ENCODE measurements at places on chromosomes 2 and 18.

DNA sequence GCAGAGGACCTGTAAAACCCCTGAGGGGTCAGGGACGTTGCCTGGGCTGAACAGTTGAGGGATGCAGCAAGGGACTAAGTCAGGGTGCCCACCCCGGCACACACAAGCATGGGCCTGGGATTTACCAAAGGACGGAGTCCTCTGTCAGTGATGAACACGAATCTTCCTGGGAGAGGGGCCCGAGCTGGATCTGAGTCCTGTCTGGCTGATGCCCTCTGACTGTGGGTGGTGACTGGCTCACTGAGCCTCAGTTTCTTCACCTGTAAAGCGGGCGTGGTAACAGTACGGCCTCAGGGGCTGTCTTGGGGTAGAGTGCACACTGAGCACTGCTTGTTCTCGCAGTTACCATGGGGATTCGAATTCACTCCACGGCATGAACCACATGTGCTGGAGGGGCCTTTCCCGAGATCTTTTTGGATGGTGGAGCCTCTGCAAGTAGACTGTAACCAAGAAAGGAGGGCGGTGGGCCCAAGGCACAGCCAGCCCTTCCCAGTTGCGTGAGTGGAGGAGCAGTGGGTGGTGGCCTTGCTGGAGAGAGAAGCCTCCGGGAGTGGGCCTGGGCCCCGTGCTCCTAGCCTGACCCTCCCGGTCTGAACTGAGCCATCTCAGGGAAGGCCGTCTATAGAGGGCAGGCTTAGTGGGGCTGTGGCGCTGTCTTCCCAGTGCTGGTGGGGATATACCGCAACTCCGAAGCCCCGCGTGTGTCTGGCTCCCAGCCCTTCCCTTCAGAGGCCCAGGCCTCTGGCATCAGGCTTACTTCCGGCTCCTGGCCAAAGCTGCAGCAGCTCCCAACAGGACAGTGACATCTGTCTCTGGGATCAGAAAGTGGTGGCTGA, 130.8 kb upstream of the HS6ST1 start:
- DNase-seq, result peak; percentile 61

GRCh38 chr2:225354281-225354774, 45.2 kb upstream of the NYAP2 start:
- no peak for DNase-seq

DNA sequence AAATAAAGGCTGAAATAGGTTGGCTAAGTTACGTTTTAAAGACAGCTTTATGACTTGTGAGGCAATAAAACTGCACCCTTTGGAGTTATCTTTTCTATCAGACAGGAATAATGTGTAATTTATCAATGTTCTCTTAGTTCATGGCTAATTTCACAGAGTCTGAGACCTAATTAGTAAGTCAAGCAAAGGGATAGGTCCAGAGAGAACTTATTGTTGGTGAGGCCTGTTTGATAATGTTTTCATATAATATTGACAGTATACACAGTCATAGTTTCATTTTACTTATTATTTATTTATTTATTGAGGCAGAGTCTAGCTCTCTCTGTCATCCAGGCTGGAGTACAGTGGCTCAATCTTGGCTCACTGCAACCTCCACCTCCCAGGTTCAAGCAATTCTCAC, 1.9 kb upstream of the IL36RN start:
- DNase-seq, result no peak

DNA sequence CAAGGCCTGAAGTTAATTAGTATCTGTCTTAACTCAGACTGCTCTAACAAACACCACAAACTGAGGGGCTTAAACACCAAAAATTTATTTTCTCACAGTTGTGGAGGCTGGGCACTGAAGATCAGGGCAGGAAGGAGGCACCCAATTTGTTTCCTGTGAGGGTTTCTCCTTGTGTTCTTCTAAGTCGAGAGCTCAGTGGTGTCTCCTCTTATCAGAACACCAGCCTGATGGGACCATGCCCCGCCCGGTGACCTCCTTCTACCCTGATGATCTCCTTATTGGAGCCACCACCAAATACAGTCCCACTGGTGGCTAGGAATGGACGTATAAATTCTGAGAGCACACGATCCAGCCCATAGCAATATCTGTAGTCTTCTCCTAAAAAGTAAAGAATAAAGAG, 20.5 kb downstream of the TMEM18 start:
- DNase-seq, result no peak

GRCh38 chr2:204824751-204825453, 279.6 kb downstream of the PARD3B start:
- no peak for DNase-seq

DNA sequence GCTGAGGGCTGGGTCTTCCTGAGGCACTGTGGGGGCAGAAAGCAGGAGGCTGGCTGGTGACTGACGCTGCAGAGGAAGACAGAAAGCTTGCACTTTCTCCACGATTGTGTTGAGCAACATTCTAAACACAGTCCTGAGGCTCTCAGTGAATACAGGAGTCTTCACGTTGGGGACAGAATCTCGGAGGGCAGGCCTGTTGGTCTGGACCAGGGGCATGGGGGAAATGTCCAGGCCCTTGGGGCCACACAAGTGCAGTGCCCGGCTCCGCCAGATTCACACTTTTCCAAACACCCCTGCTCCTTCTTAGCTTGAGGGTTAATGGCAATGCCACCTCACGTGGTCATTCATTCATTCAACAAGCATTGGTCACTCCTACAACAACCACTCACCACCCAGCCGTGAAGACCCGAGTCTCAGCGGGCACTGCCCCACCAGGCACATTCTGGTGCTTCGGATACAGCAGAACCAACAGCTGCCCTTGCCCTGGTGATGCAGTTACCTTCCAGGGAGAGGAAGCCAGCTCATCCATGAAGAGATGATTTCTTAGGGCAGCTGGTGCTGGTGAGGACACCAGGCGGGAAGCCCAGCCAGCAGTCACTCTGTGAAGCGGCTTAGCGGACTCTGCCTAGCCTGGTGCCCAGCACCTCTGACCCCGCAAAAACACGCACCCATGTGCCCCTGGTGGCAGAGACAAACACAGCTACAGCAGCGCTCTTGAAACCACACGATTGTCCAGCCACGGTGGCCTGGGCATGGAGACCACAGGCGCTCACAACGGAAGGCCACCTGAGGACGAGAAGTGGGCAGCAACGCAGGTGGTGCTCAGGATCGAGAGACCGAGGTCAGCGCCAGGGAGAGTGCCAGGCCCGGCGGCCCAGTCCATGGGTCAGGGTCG, 10.9 kb upstream of the GPC1 start:
- peak; percentile 7 for DNase-seq

DNA sequence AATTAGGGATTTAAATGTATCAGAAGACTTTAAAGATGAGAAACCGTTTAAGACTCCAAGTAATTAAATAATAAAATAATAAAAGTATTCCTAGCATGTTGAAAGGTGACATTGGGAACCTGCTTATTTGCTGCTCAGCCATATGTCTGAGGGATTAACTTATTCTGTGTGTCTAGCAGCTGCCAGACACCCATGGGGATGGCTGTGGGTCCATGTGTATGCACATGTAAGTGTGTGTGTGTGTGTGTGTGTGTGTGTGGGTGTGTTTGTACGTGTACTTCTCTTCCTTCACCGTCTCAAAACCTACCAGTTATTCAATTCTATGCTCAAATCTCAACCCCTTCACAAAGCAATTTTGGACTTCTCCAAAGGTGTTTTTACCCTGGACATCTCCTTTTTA, 124.5 kb downstream of the SETBP1 start:
- peak; percentile 72 for DNase-seq

GRCh38 chr2:113085542-113085941, 17.8 kb downstream of the IL1F10 start:
- no peak for DNase-seq

DNA sequence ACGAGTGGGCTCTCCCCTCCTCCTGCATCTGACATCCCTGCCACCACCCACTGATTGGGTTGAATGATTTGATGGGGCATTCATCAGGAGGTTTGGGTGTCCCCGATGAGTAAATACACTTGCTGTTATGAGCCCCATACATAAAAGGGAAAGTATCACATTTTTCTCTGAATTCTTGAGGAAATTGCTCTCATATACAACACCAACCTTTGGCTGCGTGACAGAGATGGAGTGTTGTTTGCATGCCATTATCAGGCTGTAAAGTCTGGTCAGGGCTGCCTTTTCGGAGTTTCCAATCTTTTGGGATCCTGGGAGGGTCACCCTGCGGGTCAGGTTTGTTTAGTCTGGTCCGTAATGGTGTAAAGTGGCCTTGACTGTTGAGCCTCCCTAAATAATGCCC, 227.9 kb upstream of the SPRED2 start:
- no peak for DNase-seq

GRCh38 chr2:221389904-221390303, 182.2 kb downstream of the EPHA4 start:
- no peak for DNase-seq

All from WERI-Rb-1 (cell line).